ENCODE measurements at places on chromosomes 7 and 10. TPM values are rescaled to one million over a fixed set of nuclear protein-coding genes. Genes with fewer than 3 reads are reported as not detected.

Gene LIPK
- total RNA-seq = not detected

Gene SHH
- 0.03 TPM for total RNA-seq

- no peak for DNase-seq
Measured at GRCh38 chr7:82200601-82201000, 243.0 kb downstream of the CACNA2D1 start.

DNA sequence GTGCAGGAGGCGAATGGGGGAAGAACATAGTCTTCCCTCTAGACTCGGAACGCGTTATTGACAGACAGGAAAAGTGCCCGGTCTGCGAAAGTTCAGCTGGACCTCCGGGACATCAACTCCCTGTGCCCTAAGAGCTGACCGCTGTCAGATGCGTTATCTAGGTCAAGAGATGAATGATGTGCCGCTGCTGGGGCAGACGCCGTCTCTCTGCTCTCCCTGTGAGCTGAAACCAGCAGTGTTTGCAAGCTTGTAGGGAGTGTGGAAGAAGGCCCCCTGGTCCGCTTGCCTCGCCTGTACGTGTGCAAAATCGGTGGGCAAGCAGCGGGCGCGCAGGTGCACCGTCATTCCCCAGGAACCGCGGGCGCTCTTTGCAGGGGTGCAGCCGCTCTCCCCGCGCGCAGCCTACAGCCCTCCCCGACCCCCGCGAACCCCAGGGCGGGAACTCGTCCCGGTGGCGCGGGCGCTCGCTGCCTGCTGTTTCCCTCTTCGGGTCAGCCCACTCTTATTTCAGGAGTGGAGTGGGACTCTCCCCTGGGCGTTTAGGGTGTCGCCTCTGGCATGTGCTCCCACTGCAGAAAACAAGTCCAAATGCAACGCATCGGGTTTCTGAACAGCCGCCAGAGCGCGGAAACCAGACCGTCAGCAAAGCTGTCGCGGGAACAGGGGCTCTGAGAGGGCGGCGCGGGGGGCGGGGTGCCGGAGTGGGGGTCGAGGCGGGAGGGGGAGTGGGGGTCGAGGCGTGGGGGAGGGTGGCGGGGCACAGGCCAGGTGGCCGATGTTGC lies 1.8 kb upstream of the PFKFB3 start:
- DNase-seq = peak; percentile 68

DNA sequence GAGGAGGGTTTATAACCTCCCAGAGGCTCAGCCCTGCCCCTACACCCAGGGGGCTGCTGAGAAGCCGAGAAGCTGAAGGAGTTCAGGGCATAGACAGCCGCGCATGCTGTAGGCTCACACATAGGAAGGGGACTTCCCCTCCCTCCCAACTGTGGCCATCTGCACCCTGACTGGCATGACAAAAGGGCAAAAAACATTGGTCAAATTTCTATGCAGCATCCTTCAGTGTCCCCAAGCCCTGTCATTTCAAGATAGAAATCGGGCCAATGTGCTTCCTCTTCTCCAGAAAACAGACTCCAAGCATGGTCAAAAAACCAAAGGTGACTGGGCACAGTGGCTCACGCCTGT lies 55.9 kb upstream of the MYL10 start:
- no peak for DNase-seq
